ENCODE measurements at places on chromosomes 12 and 14.

- no peak for DNase-seq
These were observed 23.9 kb downstream of the MDM2 start for GRCh38 chr12:68831751-68832503.

- no peak for DNase-seq
These were observed 467 bp upstream of the JAG2 start for GRCh38 chr14:105168979-105169507.

DNA sequence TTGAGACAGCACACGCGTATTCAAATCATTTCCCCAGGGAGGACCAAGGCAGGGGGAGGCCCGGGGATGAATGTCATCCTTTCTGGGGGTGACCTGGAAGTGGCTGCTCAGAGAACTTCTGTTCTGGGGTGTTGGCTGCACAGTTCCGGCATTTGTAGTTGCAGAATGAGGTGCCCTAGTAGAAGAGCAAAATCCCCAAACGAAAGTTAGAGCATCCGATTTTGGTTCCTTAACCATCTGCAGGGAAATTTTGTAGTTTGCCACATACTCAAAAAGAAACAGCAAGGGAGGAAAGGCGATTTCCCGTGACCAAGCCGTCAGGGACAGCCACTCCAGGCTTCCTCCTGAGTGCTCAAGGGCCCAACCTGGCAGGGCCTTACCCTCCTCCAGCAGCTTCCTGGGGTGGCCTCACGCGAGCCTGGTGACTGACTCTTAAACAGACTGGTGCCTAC, 13.0 kb upstream of the TRAF3 start:
- no peak for DNase-seq

GRCh38 chr12:98750511-98750910, 105.4 kb downstream of the APAF1 start:
- no peak for DNase-seq

DNA sequence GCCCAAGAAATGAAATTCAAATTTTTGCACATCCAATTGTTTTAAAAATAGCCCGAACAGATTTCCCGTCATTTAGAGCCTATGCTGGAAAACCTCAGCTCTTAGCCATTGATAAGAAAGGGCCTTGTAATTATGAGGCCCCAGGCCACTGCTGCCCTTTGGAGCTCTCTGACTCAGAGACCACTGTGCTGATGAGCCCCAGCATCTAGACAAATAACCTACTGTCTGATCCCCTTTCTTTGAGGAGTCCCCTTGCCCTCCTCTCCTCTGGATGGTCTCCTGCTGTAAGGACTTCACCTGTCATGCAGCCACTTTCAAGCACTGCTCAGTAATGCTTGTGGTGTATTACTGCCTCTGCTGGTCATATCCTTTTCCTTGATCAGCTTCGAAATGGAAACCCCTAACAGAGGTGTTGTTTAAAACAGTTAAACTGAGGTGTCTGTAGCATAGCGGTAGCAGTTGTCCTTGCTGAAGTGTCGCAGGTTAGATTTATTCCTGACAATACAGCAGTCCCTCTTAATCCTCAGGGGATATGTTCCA, 159.9 kb upstream of the SRRM4 start:
- DNase-seq: no peak

GRCh38 chr12:104722601-104723534, 235.2 kb downstream of the SLC41A2 start:
- no peak for DNase-seq

DNA sequence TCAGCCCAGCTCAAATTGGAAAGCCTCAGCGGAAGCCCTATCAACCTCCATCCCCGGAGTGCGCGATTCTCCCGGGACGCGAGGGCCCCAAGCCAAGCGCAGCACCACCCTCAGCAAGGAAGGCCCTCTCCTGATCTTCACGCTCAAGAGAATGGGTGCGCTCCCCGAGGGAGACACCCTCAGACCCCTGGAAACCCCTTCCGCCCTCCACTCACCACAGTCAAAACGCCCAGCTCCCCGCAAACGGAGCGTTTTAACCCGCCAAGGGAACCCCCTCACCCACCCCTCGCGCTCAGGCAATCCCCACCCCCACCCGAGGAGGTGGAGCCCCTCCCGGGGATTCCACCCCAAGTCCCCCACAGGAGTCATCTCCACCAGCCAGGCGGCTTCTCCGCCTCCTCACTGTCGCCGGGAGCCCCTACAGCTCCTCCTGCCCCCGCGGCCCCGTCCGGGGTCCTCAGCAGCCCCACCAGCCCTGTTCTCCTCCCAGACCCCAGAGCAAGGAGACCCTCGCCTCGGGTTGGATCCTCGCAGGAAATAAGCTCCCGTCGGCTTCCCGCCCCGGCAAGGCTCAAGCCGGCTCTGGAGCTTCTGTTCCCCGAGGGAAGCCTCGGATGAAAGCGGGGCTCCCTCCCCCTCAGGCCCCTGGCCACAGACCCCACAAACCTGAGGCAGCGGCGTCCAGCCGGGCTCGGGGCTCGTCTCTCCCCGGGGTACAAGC, 507 bp downstream of the BAZ2A start:
- no peak for DNase-seq

DNA sequence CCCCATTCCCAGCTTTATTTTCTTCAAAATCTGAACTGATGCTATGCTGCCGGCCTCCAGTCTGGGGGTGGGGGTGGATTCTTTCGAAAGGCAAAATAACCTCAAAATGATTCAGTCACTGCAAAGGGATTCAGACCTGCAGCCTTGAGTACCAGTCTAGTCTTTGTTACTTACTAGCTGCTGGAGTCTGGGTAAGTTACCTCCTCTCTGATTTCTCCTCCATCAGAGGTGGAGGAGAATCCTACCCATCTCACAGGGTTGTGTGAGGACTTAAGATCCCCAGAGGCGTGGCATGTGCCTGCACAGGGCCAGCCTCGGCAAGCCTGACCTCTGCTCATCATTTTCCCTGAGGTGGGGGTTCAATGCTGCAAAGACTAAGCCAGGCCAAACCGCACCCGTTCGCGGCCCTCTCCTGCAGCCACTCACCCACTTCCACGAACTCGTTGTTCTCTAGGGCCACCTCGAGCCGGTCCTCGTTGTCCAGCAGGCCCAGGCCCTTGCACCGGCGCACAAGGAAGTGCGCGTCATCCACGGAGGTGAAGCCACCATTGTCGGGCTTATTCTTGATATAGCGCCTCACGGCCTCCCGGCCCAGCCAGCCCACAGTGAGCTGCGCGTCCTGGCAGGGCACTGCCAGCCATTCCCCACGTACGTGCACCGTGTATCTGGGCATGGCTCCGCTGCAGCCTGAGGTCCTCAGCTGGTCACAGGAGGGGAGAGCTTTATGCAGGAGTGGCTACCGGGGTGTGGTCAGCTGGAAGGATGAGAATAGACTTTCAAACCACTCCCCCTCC, 709 bp downstream of the HAL start:
- DNase-seq: no peak

GRCh38 chr14:36556811-36557433, 25.5 kb downstream of the NKX2-8 start:
- DNase-seq: no peak

DNA sequence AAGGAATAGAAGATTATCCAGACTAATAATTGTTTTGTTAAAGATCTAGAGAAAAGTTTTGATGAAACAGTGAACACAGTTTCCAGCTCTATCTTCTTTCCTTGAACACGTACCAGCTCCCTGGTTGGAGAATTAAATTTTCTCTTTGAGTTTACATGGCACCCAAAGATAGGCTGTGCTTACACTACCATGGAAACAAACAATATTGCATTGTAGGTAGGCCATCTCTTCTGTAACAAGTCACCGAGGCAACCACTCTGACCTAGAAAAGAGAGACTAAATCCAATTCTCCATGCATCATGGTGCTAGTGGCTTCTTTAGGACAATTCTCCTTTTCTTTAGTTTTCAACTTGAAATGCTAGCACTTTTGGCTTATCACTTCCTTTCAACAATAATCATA, 9.9 kb downstream of the BMAL2 start:
- no peak for DNase-seq

DNA sequence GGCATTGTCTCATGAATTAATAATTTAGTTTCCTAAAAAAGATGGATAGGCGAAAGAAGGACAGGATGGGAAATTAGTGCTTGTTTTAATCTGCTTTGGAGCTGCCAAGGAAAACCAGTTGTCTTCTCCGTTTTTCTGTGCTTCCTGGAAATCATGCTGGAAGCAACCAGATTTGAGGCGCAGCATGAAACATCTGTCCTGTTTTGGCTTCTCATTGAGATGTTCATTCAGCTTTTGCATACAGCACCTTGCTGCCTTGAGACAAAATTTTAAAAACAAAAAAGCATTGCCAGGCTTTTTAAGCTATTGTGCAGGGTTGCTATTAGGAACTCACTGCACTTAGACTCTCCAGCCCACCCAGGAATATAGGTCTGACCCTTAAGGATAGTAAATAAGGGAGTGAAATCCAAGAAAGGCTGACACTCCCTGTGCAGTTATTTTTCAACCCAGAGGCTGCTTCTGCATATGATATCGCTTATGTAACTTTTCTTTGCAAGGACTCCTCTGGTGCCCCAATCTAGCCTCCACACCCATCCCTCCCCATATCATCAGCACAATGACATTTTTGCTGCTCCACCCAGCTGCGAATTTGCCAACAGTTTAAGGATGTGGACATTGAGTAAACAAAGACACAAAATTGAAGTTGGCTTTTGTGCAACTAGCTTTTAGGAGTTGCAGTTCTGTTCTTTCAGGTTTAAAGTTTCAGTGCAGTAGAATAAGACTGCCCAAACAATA, 46.9 kb upstream of the MDM1 start:
- DNase-seq: no peak

- DNase-seq: no peak
These were observed 107.4 kb upstream of the NAV3 start for GRCh38 chr12:77723308-77723707.

GRCh38 chr14:92093320-92093719, 13.1 kb downstream of the ATXN3 start:
- DNase-seq: no peak

DNA sequence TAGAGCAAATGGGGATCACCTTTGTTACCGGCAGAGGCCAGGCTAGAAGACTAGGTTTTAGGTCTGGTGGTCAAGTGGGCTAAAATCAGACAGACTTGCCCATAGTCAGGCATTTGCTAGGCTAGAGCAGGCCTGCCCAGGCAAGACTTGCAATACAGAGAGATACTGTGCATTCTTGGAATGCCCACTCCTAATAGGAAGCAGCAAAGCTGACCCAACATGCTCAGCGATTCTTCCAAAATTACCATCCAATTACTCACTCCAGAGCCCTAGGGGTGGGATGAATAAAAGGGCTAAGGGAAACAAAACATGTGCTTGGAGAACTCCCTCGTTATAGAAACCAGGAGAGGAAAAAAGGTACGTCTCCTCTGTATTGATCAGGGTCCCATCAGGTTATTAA, 187.8 kb upstream of the AMIGO2 start:
- no peak for DNase-seq

- DNase-seq: no peak
These were observed 297.5 kb downstream of the RPAP3 start for GRCh38 chr12:47408171-47408871.

GRCh38 chr12:112063273-112063672, 45.3 kb downstream of the NAA25 start:
- no peak for DNase-seq

- DNase-seq: no peak
These were observed 181.9 kb downstream of the SLC6A15 start for GRCh38 chr12:84730561-84731162.

- no peak for DNase-seq
These were observed 286.9 kb downstream of the TMTC2 start for GRCh38 chr12:82973592-82973991.

DNA sequence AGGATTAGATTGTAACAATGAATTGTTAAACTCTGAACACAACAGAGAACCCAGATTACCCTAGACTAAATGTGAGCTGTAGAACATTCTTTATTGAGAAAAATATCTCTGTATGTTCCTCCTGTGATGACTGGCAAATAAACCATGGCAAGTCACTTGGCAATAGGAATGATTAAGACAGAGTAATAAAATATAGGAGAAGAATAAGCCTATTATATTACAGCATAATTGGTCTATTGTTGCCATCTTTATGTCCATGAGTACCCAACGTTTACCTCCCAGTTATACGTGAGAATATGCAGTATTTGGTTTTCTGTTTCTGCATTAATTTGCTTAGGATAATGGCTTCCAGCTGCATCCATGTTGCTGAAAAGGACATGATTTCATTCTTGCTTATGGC, 211.2 kb upstream of the AVPR1A start:
- DNase-seq: no peak

- no peak for DNase-seq
These were observed 982 bp downstream of the BCL7A start for GRCh38 chr12:122022393-122023338.

GRCh38 chr14:82855912-82856391, 1322.3 kb upstream of the SEL1L start:
- no peak for DNase-seq

DNA sequence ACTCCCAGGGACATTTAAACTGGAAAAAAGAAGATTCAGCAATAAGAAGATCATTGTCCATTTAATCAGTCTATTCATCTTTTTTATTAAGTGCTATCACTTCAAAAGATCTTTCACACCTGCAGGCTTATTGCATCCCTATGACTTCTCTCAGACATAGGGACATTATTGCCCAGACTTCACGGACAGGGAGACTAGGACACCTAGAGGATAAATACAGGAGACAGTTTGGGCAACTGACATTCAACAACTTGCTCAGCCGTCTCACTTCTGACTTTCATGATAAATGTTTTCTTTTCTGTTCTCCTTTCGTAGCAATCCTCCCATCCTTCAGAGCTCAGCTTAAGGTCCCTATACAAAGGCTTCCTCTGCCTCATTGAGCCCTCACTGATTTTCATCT, 84.3 kb downstream of the TMEM30B start:
- no peak for DNase-seq
